HCEC 1CT (cell line): ENCODE measurements at places on chromosomes 5 and 9.

DNA sequence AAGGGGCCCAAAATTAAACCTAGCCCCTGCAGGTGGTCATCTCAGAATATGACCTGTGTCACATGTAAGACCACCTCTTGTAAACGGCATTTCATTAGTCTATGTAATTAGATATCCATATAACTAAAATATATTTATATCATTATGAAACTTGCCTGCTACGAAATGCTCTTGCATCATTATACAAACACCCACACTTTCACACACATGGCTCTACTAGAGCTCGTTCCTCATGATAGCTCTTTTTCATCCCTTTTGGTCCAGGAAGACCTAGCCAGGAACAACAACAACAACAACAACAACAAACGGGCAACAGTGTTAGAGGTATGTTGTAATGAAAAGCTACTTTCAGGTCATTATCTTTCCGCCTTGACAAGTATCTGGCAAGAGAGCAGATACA lies 58.6 kb downstream of the LHFPL2 start:
- no peak for DNase-seq

DNA sequence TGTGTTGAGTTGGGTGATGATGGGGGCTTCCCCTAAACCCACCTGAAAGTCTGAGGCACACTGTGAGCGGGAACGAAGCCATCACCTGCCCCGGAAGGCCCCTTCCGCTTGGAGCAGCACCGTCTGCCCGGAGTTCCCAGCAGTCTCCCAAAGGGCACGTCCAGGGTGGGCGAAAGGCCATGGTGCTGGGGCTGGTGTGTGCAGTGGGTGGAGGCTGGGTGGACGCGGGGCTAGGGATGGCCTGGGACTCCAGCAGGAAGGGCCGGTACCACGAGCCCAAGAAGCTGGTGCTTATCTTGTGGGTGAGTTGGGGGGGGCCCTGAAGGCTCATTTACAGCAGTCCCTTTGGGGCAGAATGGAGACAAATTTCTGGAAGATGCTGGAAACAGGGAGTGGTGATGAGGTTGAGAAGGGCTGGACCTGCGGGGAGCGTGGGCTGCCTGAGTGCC lies 4.6 kb downstream of the FLT4 start:
- no peak for DNase-seq

- no peak for DNase-seq
Measured at GRCh38 chr5:151238303-151238741, 14.4 kb upstream of the CCDC69 start.

DNA sequence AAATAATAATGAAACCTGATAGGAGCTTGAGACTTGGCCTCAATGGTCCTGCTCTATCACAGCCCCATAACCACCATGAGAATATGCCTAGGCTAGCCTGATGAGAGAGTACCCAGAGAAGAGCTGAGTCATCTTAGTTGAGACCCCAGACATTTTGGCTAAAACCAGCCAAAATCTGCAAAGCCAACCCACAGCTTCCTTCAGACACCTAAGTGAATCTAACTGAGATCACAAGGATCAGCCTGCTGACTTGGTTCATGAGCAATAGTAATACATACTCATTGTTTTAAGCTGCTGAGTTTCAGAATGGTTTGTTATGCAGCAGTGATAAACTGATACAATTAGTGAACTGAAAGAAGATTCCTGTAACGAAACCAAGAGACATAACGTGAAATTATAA lies 473.7 kb upstream of the PTGER4 start:
- no peak for DNase-seq

DNA sequence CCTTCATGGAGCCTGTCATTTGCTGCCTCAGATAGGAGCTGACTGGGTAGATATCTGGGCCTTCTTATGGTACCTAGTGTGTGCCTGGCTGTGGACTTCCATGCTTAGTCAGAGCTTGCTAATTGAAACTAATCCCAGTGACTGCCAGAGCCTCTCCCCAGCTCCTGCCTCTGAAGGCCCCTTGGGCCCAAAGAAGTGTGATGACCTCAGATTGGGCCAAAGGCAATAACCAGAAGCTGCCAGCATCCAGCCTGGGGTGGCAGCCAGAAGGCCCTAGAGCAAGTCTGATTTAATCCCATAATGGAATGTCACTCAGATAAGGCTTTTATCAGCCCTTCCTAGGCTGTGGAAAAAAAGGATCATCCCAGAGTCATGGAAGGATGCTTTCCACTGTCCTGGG lies 17.1 kb upstream of the CDC23 start:
- no peak for DNase-seq

DNA sequence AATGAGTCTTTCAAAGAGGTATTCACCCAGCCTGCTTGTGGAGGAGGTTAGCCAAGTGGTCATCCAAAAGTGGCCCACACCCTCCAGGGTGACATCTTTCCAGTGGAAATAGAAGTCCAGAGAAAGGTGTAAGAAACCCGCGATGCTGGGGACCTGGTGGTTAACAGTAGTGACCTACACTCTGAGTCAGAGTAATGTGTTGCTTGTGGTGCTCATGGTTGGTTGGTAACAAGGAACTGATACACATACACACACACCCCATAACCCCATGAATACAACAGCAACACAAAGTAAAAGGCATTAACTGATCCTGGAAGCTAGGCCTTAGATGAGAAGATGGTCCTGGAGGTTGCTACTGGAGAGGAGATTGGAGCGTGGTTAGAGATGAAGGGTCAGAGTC lies 26.9 kb downstream of the MRPS30 start:
- DNase-seq: no peak

- DNase-seq: no peak
Measured at GRCh38 chr9:1337169-1337568, 287.0 kb downstream of the DMRT2 start.

DNA sequence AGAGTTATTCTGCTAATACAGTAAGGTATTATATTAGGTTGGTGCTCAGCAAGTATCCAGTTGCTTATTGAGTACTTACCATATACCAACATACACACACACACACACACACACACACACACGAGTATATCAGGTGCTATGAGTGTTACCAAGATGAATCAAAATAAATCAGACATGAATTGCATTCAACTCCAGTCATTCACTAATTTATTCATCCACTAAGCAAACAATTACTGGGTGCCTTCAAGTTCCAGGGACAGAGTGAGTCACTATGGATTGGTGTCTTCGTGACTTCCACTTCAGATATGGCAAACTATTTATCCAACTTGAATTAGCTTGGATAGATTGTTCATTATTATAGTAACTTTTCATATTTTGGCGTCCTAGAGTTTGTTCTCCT lies 140.7 kb upstream of the SLC44A1 start:
- DNase-seq: no peak

- DNase-seq: peak; percentile 88
Measured at GRCh38 chr9:80649001-80649420, 1040.3 kb downstream of the TLE1 start.

DNA sequence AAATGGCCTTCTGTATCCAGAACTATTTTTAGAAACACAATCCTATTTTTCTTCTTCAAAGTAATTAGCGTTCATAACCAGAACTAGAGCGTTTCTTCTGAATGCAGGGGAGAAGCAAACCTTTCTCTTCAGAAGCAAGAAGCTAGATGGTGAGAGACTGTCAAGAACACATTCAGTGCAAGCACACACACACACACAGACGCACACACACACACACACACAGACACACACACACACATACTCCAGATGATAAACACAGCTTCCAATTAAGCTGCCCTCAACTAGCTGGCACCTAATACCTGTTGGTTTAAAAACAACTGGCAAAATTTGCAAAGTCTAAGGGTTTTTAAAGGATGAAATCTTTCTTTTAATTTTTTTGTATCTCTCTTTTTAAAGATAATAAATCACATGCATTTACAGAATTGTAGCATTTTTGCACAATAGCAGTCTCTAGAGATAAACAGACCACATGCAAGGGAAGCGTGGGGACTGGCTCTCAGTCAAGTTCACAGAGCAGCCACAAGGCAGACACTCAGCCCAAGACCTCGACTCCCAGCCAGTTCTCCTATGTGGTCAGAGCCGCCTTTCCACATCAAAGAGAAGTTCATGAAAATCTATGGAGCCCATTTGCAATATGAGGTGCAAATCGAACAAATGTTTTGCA lies 138.5 kb downstream of the TTLL11 start:
- no peak for DNase-seq

- no peak for DNase-seq
Measured at GRCh38 chr5:96885518-96886338, 9.4 kb downstream of the ERAP2 start.

DNA sequence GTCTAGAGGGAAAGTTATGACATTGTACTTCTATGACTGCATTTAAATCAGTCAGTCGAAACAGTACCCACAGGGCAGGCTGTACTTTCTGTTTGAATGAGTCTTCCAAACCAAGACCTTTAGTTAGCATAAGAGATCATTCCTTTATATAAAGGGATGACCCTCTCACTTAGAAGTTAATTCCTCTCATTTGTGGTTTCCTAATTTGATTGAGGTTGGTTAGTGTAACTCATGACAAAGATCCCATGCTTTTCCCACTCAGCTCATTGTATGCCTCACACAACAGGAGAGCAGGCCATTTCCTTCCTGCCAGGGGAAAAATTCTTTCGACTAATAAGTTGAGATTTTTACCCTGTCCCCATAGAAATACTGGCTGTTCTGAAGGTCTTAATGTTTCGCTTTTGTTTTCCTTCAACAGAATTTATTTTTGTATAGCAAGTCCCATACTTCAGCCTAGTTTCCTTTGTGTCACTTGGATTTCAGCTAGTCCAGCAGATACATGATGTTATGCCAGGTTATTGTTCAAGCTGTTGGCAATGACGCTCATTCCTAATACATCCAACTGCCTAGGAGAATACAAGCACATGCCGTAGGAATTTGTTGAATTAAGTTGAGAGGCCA lies 500.7 kb downstream of the SPATA31D1 start:
- no peak for DNase-seq

DNA sequence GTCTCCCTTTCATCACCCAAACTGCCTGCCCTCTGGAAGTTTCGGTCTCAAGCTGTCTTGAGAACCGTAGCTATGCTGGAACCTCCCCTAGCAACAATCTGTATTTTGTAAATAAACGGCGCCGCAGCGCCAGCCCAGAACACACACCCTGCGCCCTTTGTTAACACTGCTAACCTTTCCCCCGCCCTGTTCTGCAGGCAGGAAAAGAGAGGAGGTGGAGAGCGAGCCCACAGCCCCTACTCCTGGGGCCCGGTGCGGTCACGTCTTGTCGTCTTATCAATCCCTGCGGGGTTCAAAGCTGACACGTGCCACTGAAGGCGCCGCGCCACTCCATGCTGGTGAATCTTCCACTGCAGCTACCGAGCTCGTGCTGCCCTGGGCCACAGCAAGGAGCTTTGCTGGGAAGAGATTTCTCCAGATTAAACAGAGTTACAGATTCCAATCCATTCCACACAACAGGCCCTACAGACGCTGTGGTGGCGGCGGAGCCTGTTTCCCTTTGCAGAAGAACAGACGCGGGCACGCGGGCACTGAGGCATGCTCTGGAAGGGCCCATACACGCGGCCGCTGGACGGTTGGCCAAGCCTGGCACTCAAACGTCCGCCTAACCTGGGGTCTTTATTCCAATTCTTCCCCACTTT lies 25.3 kb downstream of the ZDHHC11B start:
- DNase-seq: no peak

GRCh38 chr9:128070874-128071273 lies 2.8 kb downstream of the SLC25A25 start:
- no peak for DNase-seq

- peak; percentile 61 for DNase-seq
Measured at GRCh38 chr9:21744841-21745240, 57.6 kb upstream of the MTAP start.

GRCh38 chr9:69097923-69098593 lies 62.5 kb downstream of the FXN start:
- DNase-seq: peak; percentile 47

- DNase-seq: no peak
Measured at GRCh38 chr5:30900367-30900766, 293.1 kb upstream of the CDH6 start.

DNA sequence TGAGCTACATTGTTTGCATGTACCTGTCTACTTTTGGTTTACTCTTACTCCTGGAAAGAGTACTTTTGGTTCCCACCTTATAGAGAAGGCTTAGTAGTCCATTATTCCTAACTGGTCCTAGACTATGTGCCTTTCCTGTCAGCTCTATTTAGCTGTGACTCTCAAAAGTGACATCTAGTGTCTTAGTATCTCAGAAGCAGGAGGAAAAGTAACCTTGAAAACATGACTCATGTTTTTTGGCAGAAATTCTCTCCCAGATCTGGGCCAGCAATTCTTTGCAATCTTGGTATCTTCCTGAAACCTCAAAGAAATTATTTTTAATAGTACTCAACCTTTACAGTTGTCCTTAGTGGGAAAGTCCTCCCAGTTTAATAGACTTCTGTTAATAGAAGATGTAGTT lies 691.7 kb upstream of the SEMA6A start:
- no peak for DNase-seq

- peak; percentile 68 for DNase-seq
Measured at GRCh38 chr9:16207161-16207560, 654.3 kb downstream of the CCDC171 start.

DNA sequence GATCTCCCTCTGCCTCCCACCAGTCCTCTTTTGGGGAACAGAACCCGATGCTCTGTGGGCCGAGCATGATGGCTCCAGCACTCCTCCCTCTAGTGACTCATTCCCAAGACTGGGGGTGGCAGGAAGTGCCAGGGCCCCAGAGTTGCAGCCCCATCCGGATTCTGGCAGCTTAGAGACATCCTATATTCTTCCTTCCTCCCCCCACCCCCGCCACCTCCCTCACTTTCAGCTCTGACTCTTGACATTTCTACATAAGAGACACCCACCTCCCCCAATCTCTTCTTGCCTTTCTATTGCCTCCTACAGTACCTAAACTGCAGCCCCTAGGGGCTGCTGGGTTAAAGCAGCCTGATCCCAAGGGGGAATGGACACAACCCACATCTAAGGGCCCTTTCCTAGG lies 47.1 kb upstream of the MATR3 start:
- DNase-seq: peak; percentile 77

DNA sequence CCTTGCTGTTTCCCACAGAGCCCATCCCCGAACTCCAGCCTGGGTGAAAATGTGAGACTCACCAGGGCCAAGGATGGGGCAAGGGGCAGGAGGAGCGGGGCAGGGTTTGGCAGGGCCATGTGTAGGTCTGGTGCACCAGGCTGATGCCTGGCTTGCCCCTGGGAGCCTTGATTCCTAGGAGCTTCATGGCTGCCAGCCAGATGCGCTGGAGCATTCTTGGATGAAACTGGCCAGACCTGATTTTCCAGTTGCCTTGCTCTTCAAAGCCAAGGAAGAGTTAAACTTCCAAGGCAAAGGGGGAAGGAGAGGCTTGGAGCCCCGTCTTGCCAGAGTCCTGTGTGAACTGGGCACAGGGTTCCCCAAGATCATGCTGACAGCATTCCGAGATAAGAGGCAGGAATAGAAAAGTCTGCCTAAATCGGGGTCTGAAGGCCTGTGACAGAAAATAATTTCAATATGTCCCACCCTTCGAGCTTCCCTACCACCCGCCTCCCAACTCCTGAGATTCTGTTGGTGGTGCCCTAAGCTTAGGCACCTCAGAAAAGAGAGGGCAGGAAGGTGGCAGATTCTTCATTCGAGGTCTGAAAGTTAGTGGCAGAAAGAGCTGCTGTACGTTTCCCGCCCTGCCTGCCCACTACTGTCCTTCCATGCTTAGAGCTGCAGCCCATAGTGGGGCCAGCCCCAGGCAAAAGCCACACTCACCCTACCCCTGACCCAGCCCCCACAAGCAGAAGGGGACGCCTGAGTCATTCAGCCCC lies 20.4 kb downstream of the FAT2 start:
- no peak for DNase-seq

GRCh38 chr9:4090491-4090890 lies 209.4 kb downstream of the GLIS3 start:
- DNase-seq: no peak

GRCh38 chr5:60820593-60821487 lies 23.2 kb downstream of the ELOVL7 start:
- no peak for DNase-seq

GRCh38 chr5:73913971-73914370 lies 288.0 kb downstream of the ARHGEF28 start:
- DNase-seq: no peak

- DNase-seq: no peak
Measured at GRCh38 chr5:153713943-153714342, 223.5 kb downstream of the GRIA1 start.
